ENCODE measurements at places on chromosomes 4 and X.

- DNase-seq, result no peak
Observed at GRCh38 chr4:126541820-126542219, 1090.9 kb upstream of the INTU start.

DNA sequence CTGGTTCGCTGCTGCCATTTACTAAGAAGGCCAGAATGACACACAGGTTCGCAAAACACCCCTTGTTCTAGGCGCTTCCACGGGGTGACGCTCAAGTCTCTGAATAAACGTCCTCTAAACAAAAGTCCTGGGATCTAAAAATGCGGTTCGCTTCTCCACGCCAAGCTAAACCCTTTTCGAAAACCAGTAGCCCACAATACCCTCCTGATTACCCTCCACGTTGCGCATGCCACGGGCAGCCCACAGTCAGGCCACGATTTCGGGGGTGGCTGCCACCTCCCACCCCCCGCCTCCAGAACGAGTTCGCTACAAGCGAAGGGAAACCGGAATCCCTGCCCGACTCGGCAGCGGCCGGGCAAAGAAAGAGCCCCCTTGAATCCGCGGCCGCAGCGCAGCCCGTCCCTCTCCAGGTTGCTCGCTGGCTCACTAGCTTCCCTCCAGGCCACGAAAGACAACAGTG lies 423 bp downstream of the RPL39 start:
- peak; percentile 0 for DNase-seq

DNA sequence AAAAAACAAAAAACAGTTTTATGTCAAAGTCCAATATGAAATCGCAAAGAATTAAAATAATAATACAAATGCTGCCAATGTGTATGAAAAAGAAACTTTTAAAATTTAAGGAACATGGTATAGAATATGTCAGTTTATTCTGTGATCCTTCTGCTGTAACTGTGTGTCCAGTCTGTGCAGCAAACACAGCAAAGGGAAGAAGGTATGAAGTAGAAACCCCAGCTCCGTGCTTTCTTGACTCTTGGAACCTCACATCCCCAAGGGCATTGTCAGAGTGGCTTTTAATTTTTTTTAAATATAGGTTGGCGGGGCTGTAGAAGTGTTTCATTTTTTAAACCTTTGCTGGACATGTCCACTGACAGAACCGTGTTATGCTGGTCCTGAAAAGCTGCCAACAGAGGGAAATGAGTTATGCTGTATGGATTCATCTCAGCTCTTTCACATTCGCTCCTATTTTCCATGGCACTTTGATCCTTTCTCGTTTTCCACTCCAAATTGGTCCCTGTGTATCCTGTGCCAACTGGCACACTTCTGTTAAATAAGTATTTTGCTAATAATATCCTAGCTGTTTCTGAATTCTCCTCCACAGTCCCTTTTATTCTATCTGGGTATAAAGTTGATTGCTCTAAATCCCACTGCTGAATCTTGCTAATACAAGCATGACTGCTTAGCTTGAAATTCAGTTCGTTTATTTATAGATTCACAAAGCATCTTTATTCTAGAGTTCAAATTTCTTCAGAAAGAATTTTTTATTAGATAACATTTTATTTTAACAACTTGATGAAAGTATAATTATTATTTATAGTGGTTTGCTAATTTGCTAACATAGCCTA lies 127.0 kb upstream of the DDIT4L start:
- no peak for DNase-seq

- DNase-seq, result no peak
Observed at GRCh38 chr4:187227907-187228704, 504.4 kb upstream of the FAT1 start.

- no peak for DNase-seq
Observed at GRCh38 chr4:40418430-40419230, 83.5 kb downstream of the CHRNA9 start.

DNA sequence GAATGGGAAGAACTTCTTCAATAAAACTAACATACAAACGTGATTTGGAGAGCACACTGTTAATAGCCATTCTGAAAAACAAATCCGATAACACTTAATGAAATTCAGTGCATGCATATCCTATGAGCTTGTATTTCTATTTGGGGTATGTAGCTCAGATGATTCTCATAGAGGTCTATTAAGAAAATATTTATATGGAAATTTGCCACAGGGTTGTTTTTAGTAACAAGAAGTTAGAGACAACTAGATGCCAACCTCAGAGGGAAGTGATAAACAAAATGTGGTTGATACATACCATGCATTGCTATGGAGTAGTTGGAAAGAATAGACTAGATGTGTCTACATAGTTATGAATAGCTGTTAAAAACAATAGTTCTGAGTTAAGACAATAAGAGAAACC lies 395.8 kb upstream of the MAGEB18 start:
- no peak for DNase-seq

GRCh38 chr4:27129871-27130366 lies 269.3 kb downstream of the STIM2 start:
- no peak for DNase-seq

DNA sequence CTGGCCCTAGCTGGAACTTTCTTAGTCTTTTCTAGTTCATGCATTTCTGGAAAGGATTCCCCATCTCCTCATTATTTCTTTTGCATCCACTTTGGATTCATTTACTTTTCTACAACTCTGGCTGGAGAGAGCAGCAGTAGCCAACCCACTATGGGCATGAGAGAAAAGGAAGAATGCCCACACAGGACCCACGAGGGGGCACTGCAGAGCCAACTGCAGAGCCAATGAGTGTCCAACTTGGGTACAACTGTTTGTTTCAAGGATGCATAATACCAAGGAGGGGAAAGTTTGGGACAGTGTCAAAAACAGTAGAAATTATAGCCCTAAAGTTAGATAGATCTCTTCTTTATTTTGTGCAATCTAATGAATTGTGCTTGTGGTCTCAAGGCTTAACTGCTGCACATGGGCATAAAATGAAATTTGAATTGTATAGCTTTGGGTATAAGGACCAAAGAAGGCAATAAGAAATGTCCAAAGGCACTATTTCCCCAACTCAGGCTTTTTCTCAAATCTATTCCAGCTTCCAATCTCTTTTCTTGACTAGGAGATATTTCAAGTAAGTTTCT lies 230.6 kb downstream of the NSUN7 start:
- DNase-seq, result no peak
